ENCODE measurements at places on chromosomes 4 and X. TPM values are rescaled to one million over a fixed set of nuclear protein-coding genes. Genes with fewer than 3 reads are reported as not detected.

The GLRA2 gene
- total RNA-seq: not detected

The KLHL4 gene
- 0.64 TPM for total RNA-seq

The ADH7 gene
- total RNA-seq: 3.8 TPM

The NDNF gene
- under 0.01 TPM for total RNA-seq

Data from nasal cavity respiratory epithelium epithelial cell of viscerocranial mucosa (primary cell).